Stimulated activated CD4-positive, alpha-beta T cell treated with anti-CD3 and anti-CD28 coated beads, Interleukin-1b, Interleukin-23, amount 100 ng/mL, for 1 hour (primary cell): ENCODE measurements at places on chromosomes 1 and 21.

GRCh38 chr1:166235728-166236127 lies 68.9 kb upstream of the FAM78B start:
- no peak for DNase-seq

DNA sequence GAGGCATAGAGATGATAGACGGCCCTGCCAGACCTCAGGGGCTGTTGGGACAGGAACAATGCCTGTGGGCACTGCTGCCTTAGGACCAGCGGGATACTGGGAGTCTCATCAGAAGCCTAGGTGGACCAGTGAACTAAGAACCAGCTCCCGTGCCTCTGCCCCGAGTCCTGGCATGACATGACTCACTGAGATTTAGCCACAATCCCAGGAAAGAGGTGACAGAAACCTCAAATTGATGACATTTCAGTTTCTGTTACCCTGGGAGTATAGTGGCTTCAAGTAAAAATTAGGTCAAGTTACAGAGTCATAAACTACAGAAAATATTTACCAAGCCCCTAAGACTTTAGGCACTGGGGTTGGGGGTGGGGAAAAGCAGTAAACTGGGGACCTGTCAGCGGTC lies 74.6 kb upstream of the GADD45A start:
- DNase-seq: no peak

DNA sequence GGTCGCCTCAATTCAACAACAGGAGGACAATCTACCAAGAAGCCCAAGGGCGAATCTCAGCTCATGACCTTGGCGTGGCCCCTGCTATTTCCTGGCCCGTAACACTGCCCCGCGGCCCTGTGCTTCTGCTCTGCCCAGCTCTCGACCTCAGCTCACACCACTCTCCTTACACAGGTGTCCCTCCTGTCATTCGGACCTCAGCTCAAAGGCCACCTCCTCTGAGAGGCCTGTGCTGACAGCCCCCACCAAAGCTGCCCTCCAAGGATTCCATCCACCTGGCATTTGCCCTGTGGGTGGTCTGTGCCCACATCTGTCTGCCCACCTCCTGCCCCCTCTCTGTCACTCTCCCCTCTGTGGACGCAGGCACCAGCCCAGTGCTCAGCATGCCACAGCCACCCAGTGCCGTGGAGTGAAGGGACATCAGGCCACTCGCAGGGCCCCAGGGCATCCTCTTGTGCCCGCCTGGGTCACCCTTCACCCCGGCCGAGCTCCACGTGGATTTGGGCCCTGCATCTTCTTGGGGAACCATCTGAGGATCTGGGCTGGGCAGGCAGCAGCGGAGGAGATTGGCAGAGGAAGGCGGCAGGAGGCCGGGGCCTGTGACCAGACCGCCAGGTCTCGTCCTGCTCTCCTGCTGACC lies 70.3 kb downstream of the DHRS3 start:
- no peak for DNase-seq

GRCh38 chr1:156884560-156885184 lies 8.8 kb upstream of the PEAR1 start:
- no peak for DNase-seq

- no peak for DNase-seq
Measured at GRCh38 chr1:1938613-1939295, 19.7 kb upstream of the TMEM52 start.

GRCh38 chr1:205102404-205102803 lies 18.1 kb upstream of the TMEM81 start:
- DNase-seq: no peak

DNA sequence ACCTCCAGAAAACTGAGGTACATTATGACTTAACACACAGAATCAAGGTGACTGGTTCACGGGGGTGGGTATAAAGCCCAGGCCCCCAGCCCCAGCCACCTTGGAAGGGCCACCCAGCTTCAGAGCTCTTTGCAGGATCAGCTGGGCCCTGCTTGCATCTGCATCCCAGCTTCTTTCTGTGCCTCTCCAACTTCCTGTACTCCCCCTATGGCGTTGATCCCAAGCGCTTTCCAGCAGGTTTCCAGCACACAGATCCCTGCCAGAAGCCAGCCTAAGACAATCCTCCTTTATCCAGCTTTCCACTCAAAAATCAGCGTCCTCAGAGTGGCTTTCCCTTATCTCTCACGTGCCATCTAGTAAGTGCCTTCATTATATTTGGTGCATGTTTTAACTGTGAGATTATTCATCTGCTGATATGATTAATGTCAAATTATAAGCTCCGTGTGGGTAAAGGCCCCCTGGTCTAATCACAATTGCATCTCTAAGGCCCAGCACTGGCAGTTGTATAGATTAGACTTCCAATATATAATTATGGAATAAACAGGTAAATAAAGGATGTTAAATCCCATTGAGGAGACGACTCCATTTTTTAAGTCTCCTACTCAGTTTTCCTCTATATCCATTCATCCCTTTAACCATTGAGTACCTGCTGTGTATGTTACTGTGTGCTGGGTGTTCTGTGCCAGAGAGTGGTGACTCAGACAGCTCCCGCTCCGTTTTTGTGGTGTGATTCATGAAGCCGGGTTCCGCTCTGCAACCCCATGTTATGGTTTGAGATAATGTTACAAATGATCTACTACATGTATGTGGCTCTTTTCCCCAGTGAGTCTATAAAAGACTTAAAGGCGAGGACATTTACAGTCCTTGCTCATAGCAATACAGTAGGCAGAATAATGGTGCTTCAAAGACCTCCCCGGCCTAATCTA lies 387.6 kb downstream of the PCP4 start:
- DNase-seq: no peak

GRCh38 chr1:57898531-57898930 lies 474.7 kb upstream of the DAB1 start:
- no peak for DNase-seq

DNA sequence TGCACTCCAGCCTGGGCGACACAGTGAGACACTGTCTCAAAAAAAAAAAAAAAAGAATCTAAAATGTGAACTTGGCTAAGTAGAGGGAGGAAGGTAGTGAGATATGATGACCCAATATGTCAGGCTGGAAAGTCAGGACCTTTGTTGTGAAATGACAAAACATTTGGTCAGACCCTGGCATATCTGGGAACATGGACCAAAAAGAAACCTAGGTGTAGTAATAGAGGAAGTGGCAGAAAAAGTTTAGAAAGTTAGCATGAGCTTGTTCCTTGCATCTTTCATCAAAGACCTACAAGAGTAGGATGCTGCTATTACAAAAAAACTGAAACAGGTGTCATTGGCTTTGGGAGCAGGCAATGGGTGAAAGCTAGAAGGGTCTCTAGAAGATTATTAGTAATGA lies 7.3 kb upstream of the S100A3 start:
- no peak for DNase-seq

- DNase-seq: no peak
Measured at GRCh38 chr1:236980673-236981072, 23.6 kb downstream of the MT1HL1 start.

- DNase-seq: no peak
Measured at GRCh38 chr1:53376742-53377437, 49.0 kb upstream of the LRP8 start.

- no peak for DNase-seq
Measured at GRCh38 chr1:226424221-226425003, 16.5 kb upstream of the PARP1 start.

- DNase-seq: no peak
Measured at GRCh38 chr21:27953340-27954045, 986.6 kb upstream of the ADAMTS5 start.

- DNase-seq: no peak
Measured at GRCh38 chr1:53411541-53412152, 47.6 kb upstream of the DMRTB1 start.

- no peak for DNase-seq
Measured at GRCh38 chr1:44733365-44733764, 2.4 kb upstream of the RNU5D-1 start.

DNA sequence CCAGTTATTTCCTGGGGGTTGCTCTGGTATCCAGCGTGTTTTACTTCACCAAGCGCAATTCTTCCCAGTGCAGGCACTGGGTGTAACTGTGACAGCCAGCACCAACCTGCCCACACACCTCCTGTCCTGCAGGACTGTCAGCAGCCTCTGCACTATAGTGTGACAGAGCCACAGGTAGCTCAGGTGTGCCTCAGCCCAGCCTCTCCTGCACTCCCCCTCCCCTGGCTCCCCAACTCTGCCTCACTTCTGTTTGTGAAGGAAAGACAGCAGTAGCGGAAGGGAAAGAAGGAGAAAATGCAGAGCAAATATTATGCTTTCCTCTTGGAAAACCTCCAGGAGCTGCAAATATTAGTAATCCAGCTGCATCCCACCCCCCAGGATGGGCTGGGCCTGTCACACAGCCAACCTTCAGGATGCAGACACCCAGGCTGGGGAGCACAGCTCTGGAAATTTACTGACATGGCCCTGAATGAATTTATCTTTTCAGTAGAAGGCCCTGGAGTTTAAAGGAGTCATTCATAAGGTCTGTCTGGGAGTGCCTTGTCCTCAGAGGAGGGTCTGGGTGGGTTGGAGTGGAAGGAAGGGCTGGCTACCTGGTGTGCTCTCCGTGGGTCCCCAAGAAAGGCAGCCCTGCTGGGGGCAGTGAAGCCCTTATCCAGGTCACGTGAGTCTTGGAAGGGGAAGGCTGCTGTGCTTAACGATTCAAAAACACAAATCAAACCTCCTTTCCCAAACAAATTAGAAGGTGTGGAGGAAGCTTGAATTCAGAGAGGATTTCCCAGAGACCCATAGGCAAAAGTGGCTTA lies 20.9 kb downstream of the CAPN2 start:
- DNase-seq: no peak

DNA sequence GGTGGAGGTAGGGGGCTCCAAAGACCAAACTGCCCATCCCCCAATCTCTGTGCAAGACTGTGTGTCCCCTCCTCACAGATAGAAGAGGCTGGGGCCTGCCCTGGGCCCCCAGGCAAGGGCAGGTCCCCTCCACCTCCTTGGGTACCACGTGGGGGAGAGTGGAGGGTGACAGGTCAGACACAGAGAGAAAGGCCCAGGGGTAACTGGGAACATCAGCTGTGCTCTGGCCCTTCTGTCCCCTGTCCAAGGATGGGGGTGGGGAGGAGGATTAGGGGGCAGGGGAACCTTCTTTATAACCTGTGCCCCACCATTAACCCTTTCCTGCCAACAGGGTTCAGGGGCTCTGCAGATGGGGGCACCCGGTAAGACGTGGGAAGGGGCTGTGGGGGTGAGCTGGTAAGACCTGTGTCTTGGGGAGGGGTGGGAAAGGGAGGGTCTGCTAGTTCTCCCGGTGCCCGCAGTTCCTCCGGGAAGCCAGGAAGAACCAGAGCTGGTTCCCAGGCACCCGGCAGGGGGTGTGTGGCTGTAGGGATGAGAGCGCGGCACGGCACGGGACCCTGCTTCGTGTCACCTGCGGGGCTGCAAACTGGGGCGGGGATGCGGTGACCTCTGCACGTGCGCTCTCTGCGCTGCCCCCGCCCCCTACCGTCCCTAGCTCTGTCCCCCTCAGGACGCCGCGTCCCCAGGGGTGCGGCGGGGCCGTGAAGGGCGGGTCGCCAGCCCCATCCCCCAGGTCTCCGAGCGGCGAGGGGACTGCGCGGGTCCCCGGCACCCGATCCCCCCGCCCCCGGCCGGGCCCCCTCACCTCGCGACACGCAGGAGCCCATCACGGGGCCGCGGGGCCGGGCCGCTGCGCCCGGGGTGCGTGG lies 601 bp downstream of the FAM131C start:
- no peak for DNase-seq

GRCh38 chr1:237938553-237938952 lies 47.8 kb upstream of the ZP4 start:
- DNase-seq: no peak

DNA sequence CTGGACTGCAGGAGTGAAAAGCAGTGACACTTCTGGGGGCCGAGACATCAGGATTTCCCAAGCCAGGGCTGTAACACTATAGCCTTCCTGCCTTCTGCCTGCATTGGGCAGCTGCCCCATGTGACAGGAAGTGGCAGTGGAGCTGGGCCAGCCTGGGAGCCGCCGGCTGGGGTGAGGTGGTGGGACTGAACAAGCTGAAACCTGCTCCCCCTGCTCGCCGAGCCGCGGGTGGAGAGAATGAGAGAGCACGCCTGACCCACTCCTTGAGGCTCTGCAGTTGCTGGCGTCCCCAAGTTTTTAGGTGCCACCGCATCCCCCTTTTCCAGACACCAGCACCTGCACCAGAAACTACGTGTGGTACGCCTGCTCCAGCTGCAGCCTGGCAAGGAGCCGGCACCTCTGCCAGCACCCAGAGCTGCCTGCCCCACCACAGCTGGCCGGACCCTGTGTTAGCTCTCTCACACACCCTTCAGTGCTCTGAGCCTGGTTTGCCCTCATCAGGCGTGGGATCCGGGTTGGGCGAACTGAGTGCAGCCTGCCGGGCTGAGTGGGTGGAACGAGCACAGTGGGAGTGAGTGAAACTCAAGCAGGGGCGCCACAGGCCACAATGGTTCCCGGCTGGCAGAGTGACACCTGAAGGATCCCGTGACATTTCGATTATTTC lies 119.4 kb downstream of the AKT3 start:
- no peak for DNase-seq

DNA sequence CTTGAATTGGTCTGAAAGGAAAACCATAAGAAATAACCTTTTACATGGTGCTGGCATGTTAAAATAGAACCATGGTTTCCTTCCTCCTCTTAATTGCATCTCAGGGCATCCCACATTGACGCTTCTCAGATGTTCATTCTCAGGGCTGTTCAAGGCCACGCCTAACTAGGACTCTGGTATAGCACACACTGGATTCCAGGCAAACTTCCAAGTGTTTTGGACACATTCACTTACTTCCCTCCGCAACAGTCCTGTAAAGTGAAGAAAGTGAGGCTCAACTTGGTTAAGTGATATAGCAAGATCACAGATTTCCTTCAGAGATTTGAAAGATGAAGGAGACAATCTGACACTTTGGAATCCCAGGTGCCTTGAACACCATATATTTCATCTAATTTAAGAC lies 244.8 kb downstream of the DUSP10 start:
- no peak for DNase-seq
